Right kidney (tissue), 9 donors: ENCODE measurements at places on chromosomes 3 and 15.

DNA sequence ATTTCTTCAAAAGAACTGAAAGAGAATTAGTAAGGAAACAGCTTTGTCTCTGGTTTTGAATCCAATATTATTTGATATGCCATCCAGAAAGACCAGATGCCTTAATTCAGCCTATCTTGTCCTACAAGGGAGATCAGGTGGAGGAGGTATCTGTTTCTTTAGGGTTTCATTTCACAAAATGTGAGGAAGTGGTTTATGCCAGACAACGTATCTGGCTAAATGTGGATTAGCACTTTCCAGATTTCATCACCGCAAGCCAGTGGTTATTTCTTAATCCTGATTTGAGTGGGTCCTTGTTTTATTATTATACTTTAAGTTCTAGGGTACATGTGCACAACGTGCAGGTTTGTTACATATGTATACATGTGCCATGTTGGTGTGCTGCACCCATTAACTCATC lies 271.1 kb downstream of the EBLN2 start:
- DNase-seq: no peak

GRCh38 chr3:149738876-149739275 lies 13.4 kb downstream of the COMMD2 start:
- DNase-seq: no peak

DNA sequence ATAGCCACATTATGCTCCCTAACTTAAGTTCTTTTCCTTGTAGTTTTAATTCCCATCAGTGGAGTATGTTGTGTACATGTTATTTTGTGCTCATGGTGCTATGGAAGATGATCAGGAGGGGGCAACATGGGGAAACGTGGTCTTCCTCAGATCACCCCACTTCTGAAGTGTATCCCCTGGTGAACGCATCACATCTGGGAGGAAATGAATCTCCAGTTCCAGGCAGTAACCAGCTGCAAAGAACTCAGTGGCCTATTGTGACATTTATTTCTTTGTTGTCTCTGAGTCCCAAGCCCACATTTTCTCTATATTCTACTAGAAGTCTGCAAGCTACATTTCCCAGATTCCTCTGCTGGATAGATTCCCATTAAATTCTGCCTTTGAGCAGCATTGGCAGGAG lies 217.0 kb downstream of the SATB1 start:
- DNase-seq: no peak

- no peak for DNase-seq
These were observed 429.4 kb upstream of the PROK2 start for GRCh38 chr3:72214066-72214951.

DNA sequence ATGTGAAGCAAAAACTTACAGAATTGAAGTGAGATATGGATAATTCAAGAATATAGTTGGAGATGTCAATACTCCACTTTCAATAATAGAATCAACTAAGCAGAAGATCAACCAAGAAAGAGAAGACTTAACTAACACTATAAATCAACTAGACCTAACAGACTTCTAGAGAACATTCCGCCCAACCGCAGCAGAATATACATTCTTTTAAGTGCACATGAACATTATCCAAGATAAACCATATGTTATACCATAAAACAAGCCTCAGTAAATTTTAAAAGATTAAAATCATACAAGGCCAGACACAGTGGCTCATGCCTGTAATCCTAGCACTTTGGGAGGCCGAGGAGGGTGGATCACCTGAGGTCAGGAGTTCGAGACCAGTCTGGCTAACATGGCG lies 5.5 kb upstream of the TEX55 start:
- no peak for DNase-seq

GRCh38 chr3:123449102-123449996 lies 459 bp upstream of the ADCY5 start:
- peak; percentile 91 for DNase-seq

- no peak for DNase-seq
These were observed 96.8 kb upstream of the ASB14 start for GRCh38 chr3:57389271-57389670.

DNA sequence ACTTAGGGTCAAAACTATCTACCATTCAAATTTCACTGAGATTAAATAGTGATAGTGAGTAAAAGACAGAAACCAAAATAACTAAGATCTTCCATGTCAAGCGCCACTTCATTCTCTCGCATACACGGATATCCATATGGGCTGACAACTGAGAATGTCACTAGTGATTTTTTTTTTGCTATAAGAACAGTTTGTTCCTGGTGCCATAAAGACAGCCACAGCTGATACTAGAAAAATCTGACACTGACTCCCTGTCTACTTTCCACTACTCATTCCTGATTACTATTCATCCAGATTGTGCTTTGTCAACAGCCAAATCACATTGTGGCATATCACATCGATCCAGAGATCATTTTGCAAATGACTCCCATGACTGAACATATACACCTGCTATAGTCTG lies 45.8 kb upstream of the CDAN1 start:
- no peak for DNase-seq

GRCh38 chr3:14278265-14278798 lies 99.7 kb downstream of the LSM3 start:
- no peak for DNase-seq

DNA sequence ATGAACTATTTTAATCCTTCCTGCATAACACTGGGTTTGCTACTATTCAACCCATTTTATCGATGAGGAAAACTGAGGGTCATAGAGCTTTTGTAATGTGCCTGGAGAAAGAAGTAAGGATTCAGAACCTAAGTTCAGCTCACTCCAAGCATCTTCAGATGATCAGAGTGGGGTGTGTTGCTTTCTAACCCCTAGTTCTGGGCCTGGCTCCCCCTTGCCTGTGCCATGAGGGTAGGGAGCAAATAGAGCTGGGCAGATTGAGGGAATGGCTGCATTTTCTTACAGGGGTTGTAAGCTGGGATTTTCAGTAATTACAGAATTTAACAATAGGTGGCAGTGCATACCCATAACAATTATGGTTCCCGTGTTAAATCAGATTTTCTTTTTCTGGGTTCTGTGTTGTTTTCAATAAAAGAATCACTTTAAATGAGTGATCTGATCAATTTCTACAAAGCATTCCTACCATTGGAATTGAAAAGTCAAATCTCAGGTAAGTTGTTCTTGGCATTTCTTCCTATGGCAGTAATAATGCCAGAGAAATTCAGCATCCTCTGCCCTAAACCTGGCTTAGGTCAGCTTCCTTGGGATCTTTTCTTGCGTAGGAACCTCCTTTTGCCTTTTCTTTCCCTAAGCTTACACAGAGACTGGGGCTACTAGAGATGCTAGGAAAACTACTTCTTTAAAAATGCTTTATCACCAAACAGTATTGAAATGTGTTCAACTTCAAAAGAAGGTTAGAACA lies 103.8 kb upstream of the IL12A start:
- DNase-seq: no peak

GRCh38 chr3:187082758-187083375 lies 56.4 kb downstream of the RPL39L start:
- DNase-seq: no peak

DNA sequence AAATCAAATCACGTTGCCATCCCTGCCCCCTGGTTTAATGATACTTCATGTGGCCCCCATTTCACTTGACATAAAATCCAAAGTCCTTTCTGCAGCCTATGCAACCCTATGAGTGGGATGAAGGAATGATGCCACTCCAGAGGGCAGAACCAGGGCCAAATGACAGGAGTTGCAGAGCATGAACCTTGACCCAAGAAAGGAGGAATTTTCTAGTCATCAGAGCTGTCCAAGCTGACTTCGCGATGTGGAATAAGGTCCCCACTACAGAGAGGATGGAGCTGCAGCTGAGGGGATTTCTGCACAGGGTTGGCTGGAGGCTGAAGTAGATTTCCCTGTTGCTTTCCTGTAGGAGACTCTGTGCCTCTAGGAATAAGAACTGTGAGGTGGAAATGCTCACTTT lies 15.8 kb upstream of the EPHB3 start:
- DNase-seq: no peak

DNA sequence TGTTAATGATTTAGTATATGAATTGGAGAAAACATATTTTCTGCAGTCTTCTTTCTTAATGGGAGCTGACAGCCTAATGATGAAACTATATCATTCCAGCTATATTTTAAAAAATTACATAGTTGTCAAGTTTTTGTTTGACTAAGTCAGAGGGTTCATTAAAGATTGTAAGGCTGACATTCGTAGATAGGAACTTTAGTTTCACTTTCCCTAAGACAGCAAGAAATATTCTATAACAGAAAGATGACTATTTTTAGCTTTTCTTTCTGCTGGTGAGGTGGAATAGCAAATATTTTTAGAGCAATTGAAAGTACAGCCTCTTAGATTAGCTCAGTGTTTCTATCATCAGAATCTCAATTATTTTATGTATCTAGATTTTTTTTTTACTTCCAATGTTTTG lies 60.2 kb downstream of the PIAS1 start:
- DNase-seq: no peak
